HuH-7 (cell line): ENCODE measurements at places on chromosomes 2 and 18.

DNA sequence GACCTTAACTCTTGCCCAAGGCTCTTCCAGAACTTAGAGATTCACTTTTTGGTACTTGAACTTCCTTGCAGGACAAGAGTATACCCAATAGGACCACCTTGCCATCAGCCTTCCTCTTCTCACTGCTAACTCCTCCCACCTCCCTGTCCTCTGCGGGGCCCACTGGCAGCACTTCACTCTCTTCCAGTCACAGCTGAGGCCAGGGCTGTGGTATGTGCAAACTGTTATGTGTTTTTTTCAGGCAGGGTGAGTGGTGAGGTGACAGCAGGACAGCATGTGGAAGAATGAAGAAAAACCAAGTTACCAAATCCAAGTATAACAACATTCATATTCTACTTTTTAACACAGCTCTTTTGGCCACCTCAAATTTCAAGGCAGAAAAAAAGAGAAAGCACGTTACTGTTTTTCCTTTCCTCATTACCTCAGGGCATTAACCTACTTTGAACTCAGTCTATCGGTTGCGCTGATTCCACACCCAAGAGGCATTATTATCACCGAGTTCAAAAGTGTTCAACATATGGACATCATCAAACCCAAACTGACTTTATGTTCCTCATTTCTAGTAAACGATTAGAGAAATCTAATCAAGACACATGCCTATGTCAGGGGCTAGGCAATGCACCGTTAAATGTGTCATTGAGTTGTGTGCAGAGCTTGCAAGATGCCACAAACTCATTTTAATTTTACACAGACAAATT lies 605.2 kb upstream of the SYT4 start:
- DNase-seq: no peak

GRCh38 chr2:202165945-202166344 lies 72.5 kb downstream of the SUMO1 start:
- DNase-seq: no peak

- peak; percentile 36 for DNase-seq
Measured at GRCh38 chr2:121210691-121211090, 74.3 kb downstream of the TFCP2L1 start.

DNA sequence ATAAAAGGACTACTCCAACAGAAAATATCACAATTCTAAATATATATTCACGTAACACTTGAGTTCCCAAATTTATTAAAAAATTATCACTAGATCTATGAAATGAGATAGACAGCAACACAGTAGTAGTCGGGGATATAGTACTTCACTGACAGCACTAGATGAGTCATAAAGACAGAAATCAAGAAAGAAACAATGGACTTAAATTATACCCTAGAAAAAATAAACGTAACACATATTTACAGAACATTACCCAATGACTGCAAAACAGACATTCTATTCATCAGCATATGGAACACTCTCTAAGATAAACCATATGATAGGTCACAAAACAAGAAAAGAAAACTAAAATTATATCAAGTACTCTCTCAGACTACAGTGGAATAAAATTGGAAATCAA lies 429.4 kb downstream of the MBD2 start:
- DNase-seq: no peak

GRCh38 chr18:5298156-5298852 lies 2.8 kb upstream of the ZBTB14 start:
- DNase-seq: peak; percentile 44

DNA sequence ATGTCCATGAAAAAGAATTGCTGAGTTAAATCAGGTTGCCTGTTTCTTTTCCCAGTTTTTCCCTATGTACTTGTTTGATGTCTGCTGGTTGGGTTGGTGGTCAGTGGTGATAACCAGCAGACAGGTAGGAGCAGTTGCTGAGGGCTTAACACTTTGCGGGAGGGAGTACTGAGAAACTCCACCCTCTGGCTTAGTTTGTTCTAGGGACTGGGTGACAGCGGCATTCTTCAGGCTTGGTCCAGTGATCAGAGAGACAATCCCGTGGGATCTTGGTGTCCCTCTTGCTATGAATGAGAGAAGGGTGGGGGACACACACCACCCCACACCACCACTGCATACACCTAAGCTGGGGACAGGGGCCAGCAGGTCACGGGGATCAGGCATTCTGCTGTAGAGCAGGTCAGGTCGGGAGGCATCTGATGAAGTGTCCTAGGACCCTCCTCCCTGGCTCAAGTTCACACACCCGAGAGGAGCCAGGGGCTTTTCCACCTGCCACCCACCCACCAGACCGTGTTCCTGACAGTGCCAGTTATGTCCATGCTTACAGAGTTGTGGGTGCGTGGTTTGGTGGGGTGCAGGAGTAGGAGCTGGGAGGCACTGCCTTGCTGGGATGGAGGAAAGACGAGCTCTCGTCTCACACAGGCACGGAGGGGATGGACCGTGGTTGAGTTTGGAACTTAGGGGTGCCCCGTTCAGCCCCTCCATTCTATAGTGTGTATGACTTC lies 21.3 kb upstream of the ALLC start:
- no peak for DNase-seq

GRCh38 chr2:236167297-236168109 lies 683 bp downstream of the GBX2 start:
- peak; percentile 65 for DNase-seq

- DNase-seq: no peak
Measured at GRCh38 chr2:34997779-34998178, 1357.8 kb upstream of the CRIM1 start.

DNA sequence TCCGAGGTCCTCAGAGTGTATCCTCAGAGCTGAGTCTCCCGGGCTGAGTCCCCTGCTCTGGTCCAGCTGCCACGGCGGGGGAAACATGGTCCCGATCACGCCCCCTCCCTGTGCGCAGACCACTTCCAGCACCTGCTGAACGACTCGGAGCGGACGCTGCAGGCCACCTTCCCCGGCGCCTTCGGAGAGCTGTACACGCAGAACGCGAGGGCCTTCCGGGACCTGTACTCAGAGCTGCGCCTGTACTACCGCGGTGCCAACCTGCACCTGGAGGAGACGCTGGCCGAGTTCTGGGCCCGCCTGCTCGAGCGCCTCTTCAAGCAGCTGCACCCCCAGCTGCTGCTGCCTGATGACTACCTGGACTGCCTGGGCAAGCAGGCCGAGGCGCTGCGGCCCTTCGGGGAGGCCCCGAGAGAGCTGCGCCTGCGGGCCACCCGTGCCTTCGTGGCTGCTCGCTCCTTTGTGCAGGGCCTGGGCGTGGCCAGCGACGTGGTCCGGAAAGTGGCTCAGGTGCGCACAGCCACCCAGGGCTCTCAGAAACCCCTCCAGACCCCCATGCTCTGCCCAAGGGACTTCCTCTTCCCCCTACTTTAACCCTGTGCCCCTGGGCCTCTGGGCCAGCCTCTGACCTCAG lies 26.7 kb downstream of the GPC1 start:
- no peak for DNase-seq

GRCh38 chr2:102486941-102487702 lies 14.1 kb downstream of the SLC9A4 start:
- DNase-seq: no peak

DNA sequence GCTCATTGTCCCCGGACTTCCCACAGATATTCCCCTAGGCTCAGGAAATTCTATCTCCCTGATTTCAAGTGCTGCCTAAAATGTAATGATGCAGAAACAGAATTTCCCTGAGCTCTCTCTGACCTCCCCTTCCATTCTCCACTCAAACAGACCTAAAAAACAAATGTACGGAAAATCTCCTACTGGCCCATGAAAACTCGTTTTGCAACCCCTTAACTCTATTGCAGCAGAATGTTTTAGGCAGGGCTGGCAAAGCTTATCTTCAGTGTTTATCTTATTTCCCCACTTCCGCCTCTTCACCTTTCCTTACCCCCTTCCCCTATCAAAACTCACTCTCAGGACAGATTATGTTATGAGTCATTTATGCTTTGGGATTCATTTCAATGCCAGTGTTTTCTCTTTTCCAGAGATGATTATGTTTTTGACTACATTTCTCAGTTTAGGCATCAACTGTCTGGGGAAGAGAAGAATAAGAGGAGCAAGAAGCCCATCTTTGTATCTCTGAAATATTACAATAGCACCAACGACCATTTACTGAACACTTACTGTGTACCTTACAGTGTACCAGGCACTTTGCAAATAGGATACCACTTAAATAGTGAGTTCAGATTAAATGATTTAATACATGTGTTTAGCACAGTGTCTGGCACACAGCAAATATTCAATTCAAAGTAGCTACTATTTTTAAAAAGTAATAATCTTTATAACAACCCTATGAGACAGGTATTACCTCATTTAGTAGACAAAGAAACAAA lies 53.9 kb upstream of the STPG4 start:
- DNase-seq: no peak

- no peak for DNase-seq
Measured at GRCh38 chr2:173583196-173583595, 228.5 kb downstream of the CDCA7 start.
